Right forelimb (tissue), 1 donor: ENCODE measurements at places on chromosomes 1 and 21.

- DNase-seq = no peak
Measured at GRCh38 chr1:51044199-51044598, 57.8 kb upstream of the C1orf185 start.

DNA sequence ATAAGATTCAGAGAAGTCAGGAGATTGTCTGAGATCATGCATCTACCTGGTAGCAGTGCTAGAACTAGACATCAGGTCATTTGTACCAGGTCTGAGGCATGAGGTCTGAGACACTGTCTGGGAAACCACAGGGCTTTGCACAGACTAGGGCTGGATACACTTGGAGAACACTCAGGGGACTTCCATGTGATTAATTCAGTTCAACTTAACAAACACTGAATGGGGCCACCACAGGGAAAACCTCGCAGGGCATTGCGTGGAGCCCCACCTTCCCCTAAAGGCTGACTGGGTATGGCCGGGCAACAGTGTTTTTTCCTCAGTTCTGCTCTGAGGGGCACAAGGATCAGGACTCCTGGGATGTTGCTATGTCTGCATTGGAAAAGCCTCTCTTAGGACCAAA is 86.5 kb upstream of the WARS2 start:
- no peak for DNase-seq

- no peak for DNase-seq
Measured at GRCh38 chr1:2532485-2533160, 2.6 kb upstream of the HES5 start.

DNA sequence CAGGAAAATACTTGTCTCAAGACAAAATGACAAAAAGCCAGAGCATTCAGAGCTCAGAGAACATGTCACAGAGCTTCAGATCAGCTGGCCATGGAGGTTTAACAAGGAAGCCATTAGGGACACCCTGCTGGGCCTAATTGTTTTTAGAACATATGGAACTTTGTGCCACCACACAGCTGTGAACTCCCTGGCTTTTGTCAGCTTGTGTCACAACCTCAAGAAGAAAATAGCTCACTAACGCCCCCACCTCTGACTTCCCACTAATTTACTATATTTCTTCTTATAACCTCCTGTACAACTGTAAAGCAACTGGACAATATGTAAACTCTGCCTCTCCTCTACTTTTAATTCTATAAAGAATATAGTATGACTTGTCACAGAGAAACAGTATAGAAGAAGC is 21.0 kb upstream of the TDRD10 start:
- no peak for DNase-seq

DNA sequence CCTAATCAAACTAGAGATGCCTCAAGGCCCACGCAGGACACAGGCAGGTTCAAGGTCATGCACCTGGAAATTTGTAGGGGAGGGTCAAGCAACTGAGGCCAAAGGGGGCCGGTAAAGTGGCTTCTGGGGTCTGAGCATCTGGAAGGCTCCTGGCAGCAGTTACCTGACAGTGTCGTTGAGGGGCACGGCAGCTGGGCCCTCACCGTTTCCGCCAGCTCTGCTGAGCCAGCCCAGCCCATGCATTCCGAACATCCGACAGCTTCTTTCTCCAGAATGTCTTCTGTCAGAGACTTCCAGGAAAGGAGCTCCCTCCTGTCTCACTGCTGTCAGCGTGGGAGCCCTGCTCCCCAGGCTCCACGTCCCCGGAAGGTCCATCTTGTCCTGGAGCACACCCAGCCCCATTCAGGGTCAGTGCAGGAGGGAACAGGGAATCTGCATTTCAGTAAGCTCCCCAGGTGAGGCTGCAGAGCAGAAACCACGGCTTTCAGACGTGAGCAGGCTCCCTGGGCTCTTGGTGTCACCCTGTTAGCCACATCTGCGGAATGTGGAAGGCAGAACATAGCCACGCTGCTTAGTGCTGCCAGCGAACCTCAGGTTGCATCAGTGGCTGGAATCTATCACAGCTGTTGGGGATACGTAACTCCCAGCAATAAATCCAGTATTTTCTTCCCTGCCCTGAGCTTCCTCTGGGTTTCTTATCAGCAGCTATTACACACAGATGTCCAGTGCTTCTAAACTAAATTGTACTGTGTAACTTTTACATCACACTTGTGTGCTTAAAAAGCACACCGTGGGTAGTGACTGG is 36.3 kb upstream of the FAM3B start:
- no peak for DNase-seq

DNA sequence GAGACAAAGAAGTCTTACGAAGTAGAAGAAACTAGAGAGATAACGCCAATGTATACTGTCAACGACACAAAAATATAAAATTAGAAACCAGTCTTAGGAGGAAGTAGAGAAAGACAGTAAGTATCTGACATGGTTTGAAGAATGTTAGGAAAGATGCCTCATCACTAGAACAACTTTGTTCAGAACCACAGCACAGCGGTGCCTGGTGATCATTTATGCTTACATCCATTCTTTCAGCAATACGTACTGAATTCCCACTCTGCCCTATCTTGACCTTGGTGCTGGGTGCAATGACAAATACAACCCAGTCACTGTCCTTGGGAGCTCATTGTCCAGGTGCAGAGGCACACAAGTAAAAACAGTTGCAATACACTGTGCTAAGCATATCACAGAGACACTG is 104.4 kb downstream of the TM2D1 start:
- DNase-seq = no peak

DNA sequence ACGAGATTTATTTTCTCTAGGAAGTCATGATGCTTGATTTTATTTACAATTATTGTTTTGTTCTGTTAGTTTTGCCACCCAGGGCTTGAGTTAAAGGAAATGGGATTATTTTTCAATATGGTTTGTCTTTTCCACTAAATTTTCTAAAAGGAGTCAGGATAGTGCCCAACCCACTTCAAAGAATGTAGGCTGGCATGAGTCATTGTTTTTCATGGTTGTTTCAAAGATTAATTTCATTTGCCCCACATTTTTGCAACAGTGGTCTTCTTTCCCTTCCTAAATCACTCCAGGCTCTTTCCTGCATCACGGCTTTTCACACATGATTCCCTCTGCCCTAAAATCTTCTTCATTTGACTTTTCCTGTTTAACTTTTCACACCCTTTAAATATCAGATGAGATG is 2.5 kb downstream of the SLAMF6 start:
- no peak for DNase-seq

DNA sequence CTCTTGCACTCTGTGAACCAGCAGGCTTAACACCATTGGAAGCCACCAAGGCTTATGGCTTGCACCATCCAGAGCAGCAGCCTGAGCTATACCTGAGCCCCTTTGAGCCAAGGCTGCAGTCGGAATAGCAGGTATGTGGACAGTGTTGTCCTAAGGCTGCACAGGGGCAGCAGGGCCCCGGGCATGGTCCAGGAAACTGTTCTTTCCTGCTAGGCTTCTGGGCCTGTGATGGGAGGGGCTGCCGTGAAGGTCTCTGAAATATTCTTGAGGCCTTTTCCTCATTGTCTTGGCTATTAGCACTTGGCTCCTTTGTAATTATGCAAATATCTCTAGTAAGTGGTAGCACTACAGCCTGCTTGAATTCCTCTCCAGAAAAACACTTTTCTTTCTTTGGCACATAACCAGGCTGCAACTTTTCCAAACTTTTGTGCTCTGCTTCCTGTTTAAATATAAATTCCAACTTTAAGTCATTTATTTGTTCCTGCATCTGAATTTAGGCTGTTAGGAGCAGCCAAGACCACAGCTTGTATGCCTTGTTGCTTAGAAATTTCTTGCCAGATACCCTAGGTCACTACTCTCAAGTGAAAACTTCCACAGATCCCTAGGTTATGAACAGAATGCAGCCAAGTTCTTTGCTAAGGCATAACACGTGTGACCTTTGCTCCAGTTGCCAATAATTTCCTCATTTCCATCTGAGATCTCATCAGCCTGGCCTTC is 5.2 kb downstream of the KRTAP20-4 start:
- DNase-seq = no peak

DNA sequence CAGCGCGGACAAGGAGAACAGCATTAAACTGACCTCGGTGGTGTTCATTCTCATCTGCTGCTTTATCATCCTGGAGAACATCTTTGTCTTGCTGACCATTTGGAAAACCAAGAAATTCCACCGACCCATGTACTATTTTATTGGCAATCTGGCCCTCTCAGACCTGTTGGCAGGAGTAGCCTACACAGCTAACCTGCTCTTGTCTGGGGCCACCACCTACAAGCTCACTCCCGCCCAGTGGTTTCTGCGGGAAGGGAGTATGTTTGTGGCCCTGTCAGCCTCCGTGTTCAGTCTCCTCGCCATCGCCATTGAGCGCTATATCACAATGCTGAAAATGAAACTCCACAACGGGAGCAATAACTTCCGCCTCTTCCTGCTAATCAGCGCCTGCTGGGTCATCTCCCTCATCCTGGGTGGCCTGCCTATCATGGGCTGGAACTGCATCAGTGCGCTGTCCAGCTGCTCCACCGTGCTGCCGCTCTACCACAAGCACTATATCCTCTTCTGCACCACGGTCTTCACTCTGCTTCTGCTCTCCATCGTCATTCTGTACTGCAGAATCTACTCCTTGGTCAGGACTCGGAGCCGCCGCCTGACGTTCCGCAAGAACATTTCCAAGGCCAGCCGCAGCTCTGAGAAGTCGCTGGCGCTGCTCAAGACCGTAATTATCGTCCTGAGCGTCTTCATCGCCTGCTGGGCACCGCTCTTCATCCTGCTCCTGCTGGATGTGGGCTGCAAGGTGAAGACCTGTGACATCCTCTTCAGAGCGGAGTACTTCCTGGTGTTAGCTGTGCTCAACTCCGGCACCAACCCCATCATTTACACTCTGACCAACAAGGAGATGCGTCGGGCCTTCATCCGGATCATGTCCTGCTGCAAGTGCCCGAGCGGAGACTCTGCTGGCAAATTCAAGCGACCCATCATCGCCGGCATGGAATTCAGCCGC is 2.5 kb downstream of the S1PR1 start:
- DNase-seq = no peak

- no peak for DNase-seq
Measured at GRCh38 chr1:184499616-184500015, 112.8 kb downstream of the C1orf21 start.

- DNase-seq = no peak
Measured at GRCh38 chr1:218524526-218524925, 179.4 kb downstream of the TGFB2 start.

- DNase-seq = no peak
Measured at GRCh38 chr1:3638027-3638426, 11.9 kb downstream of the WRAP73 start.

GRCh38 chr1:33261344-33261743 is 5.1 kb downstream of the ZNF362 start:
- DNase-seq = no peak

DNA sequence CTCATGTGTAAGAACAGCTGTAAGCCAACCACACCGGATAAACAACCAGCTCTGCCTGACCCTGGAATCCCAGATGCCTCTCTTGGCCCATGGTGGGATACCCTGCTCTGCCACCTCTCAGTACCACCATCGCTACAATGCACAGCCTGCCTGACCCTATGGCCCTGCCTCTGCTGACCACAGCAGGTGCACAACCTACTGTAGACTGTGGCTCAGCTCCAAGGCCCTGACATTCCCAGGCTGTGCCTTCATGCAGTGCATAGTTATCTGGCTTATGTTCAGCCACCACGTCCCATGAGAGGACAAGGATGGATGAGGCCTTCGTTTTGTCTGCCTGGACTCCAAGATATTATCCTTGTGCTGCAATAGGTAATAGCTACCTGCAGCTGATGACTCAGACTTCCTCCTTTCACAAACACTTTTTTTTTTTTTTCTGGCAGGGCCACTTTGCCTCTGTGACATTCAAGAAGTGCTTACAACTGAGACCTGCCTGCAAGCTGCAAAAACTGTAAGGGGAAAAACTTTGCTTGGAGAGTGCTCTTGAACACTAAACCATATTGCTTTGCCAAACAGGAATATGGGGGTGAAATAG is 177.7 kb downstream of the URB2 start:
- DNase-seq = no peak

- no peak for DNase-seq
Measured at GRCh38 chr1:174167265-174167803, 8.0 kb downstream of the RABGAP1L start.

- no peak for DNase-seq
Measured at GRCh38 chr1:234276151-234276788, 97.0 kb upstream of the COA6 start.

- DNase-seq = no peak
Measured at GRCh38 chr1:200260597-200261335, 149.1 kb downstream of the ZNF281 start.

- no peak for DNase-seq
Measured at GRCh38 chr1:88302843-88303486, 381.1 kb upstream of the PKN2 start.

DNA sequence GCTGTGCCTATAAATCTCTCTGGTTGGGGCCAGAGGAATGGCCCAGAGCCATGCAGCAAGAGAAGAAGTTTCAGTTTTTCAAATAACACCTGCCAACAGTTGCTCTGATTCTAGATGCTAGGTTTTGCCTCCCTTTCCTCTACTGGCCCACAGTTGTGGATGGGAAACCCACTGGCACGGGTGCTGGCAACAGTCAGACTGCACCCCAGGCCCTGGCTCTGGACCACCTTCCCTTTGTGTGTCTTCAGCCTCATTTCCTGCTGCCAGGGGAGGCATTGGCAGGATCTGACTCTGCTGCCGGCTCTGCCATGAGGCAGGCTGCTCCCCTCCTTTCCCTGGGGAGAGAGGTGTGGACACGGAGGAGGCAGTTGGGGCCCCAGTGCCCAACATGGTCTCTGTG is 142.0 kb downstream of the IGSF21 start:
- DNase-seq = no peak

- peak; percentile 89 for DNase-seq
Measured at GRCh38 chr1:149885339-149886120, 13.8 kb upstream of the BOLA1 start.

DNA sequence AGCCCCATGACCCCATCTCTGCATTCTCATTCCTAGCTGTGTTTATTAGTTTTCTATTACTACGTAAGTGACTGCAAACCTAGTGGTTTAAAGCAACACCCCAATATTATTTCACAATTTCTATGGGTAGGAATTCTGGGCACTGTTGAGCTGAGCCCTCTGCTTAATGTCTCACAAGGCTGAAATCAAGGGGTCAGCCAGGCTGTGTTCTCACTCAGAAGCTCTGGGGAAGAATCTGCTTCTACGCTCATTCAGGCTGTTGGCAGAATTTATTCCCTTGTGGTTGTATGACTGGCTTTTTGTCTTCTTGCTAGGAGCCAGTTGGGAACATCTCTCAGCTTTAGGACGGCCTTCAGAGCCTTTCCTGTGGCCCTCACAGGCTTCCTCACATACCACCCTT is 181.0 kb downstream of the GIPC2 start:
- no peak for DNase-seq

GRCh38 chr1:246573491-246573890 is 7.2 kb downstream of the CNST start:
- DNase-seq = no peak

GRCh38 chr1:183942933-183943693 is 94.4 kb downstream of the COLGALT2 start:
- peak; percentile 60 for DNase-seq

- DNase-seq = no peak
Measured at GRCh38 chr1:229135773-229136172, 135.1 kb upstream of the RAB4A start.

DNA sequence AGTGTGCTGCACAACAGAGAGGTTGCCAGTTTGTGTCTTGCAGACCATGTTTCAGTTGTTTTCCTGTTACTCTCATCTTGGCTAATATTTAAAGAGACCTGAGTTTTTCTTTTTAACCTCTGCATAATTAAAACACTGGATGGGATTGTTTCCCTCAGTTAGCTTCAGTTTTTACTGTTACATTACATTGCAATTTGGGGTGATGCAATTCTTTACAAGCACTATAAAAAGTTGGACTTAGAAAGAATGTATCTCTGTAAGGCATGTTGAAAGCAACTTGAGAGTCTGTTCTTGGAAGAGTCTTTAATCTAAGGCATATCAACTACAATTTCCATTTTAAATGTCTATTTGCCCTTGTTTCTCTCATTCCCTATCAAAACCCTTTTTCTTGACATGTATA is 99.1 kb downstream of the DNM3 start:
- DNase-seq = no peak
